Frontal cortex (tissue), 4 donors: ENCODE measurements at places on chromosomes 5 and 9.
A peak's percentile ranks its signal among the peaks of the same experiment; 100 is the strongest.

- DNase-seq, result no peak
Observed at GRCh38 chr9:81108821-81109220, 580.5 kb downstream of the TLE1 start.

DNA sequence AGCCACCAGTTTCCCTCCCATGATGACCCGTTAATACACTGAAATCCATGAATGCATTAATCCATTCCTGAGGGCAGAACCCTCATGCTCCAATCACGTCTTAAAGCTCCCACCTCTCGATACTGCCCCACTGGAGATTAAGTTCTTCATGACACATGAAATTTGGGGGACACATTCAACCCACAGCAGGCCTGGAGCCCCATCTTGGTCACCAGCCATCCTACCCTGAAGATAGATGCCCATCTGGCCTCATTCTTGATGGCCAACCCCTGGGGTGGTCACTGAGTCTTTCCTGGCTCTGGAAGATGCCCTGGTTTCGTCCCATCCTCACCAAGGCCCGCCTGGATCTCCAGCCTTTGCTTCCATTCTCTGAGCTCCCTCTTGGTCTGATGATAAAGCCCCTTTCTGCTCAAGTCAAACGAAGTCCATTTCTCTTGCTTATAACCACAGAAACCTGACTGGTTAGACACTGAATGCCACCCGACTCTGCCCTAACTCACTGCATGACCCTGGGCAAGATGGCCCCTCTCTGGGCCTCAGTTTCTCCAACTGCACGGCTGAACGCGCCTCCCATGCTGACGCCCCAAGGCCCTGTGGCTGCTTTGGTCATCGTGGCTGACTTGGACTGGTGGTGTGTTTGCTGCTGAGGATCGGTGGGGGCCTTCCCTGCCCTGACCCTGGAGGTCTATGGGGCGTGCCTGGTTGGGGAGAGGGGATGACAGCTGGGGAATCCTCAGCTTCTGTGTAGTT, 138.4 kb upstream of the IER5L start:
- DNase-seq, result no peak

DNA sequence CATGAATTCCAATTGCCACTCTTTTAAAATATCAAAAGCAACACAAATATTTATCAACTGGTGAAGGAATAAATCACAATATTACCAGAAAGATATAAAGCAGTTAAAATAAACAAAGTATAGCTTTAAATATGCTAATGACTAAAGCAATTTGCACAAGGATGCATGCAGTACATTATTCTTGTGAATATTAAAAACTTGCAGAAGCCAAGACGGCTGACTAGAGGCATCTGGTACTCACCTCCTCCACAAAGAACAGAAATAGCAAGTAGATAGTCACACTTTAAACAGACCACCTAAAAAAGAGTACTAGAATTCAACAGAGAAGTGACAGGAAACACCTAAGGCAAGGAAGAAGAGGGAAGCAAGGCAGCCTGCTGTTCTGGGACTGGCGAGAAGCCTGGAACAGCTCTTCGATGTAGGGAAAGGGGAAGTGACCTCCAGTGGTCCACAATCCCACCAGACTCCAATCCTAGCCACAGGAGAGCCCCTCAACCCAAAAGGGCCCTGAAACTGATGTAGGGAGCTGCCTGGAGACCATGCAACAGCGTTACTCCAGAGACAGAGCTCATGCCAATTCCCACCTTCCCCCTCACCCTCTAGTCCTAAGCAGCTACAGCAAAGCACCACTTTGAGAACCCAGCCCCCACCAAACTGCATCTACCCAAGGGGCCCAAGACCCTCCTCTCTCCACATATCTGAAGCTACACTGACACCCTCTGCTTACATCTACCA, 86.3 kb downstream of the LPAR1 start:
- no peak for DNase-seq

DNA sequence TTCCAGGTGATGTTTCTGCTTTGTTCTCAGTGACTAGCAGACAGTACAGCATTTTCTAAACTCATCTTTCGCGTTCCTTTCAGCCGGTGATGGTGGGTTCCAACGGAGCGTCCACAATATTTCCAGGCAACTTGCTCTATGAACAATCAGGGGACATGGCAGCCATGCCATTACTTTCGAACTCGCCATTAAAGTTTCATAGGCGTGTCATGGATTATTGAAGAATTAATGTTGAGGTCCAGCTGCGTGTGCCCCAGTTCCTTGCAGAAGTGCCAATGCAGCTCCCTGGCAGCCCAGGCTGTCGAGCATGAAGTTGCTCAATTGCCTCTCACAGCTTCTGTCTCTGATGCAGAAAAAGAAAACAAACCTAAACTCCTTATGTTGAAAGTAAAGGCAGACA, 262.2 kb downstream of the IRX2 start:
- no peak for DNase-seq

- peak; percentile 79 for DNase-seq
Observed at GRCh38 chr9:27529316-27530278, at the start of gene MOB3B. Gene MOB3B, minus strand, starts transcription at chr9:27529814. Its CDS starts 74,264 bp downstream, at chr9:27455550.

DNA sequence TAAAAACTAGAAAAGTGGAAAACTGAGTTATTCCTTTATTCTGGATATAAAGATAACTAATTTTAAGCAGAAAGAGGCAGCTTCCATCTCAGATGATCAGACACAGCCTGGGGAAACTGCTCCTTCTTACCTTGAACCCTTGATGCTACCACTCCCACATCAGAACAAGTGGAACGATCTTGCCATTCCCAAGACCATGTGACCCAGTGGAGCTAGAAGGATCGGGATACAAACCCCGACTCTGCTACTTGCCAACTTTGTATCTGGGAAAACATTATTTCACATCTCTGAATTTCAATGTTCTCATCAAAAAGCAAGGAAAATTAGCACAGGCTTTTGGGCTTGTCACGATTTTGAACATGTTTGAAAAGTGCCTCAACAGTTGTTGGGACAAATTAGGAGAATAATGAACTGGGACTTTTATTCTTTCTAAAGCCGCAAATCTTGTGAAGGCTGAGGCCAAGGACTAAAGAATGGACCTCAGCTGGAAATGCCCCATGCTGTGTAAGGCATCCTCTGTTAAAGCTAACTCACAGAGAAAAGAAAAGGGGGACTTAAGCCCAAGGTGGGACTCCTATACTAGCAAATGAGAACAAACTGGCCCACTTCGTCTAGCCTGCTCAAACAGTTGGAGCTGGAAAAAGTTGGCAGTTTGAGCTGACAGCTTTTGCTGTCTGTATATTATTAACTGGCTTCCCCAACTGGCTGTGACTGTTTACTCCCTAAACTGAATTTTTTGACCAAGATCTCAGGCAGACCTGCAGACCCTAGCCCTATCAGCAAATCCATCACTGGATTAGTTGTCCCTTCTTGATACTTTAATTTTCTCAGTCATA, 552.3 kb downstream of the EFNA5 start:
- no peak for DNase-seq

DNA sequence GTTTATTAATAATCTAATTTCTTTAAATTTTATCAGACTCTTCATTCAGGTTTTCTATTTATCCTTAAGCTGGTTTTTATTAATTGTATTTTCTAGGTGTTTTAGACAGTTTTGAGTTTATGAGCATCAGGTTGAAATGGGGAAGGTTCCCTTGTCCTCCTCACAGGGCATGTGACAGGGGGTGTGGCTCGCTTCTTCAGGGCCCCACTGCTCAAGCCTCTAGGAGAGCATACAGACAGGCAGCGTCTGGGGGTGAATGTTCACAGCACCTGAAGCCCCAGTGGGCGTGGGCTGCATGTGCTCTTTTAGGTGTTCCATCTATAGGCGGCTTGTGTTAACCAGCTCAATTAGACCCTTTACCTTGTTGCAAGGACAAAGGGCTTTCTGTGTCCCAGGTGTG, 78.2 kb upstream of the RUFY1 start:
- no peak for DNase-seq

DNA sequence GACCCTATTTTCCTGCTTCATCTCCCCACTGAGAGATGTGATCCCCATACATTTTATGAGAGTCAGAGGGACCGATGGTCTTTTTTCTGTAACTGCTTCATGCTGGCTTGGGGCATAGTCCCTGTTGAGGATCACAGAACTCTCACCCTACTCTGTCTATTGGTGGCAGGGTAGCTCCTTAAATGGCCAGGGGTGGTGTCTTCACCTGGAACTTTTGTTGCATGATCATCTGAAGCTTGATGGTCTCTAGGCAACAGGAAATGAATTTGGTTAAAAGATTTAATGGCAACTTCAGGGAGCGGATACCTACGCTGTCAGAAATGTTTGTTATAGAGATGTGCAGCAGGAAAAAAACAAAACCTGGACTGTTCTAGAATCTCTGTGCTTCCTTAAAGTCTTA, 87.0 kb upstream of the GLIS3 start:
- no peak for DNase-seq

- no peak for DNase-seq
Observed at GRCh38 chr9:77911928-77912327, 119.7 kb downstream of the GNAQ start.
